ENCODE measurements at places on chromosomes 7 and 10.
A peak's percentile ranks its signal among the peaks of the same experiment; 100 is the strongest.

GRCh38 chr7:43781726-43782607, 23.5 kb downstream of the BLVRA start:
- no peak for DNase-seq

DNA sequence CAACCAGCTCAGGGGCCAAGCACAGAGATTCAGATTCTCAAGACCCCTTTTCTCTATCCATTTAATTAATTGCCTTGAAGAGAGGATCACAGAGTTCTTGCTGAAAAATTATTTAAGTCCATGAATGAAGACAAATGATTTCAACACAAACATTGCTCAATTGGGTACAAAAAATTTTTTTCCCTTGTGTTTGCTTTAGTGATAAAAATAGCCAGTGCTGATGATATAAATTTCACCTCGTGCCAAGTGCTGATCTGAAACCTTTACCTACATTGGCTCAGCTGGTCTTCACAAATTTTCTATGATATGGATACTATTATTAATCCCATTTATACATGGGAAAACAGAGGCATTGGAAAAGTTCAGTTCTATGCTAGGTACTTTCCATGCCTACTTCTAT, 377.1 kb downstream of the NRG3 start:
- DNase-seq, result no peak

GRCh38 chr7:111532625-111533024, 29.7 kb downstream of the IMMP2L start:
- no peak for DNase-seq

DNA sequence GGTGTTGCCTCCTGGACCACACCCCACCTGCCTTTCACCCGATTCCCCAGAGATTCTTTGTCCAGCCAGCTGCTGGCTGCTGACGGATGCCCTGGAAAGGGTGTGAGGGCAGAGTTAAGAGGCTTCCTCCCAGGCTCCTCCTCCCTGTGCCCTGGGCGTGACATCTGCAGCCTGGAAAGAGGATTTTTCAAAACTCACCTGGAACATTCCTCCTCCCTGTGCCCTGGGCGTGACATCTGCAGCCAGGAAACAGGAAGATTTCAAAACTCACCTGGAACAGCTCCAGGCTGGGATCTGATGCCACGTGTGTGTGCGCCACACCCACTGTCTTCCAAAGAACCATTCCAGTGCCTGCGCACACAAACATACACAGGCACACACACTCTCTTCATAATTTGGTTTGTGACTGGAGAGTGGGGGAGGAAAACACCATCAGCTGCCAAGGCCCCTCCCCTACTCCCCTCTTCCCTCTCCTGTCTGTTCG, 5.2 kb downstream of the MARVELD1 start:
- DNase-seq, result peak; percentile 80

DNA sequence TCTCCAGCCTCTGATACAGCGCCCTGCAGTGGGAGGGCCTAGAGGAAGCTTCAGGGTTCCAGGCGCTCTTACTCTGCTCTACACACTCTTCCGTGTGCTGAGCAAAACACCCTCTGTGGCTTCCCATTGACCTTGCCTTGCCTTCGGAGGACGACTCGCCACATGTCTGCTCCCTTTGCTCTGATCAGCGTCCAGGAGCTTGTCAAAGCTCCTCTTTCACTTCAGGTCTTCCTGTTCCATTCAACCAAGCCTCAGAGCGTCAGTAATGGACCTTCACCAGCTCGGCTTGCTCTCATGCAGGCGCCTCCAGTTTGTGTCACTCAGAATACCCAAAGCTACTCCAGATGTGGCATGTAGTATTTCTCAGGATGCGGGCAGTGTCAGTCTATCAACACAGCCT, 173.9 kb downstream of the ARID5B start:
- DNase-seq, result no peak

- peak; percentile 15 for DNase-seq
Measured at GRCh38 chr7:27183682-27184336, 1.2 kb downstream of the HOXA11 start.

- no peak for DNase-seq
Measured at GRCh38 chr10:25047591-25048301, 31.3 kb downstream of the THNSL1 start.

- no peak for DNase-seq
Measured at GRCh38 chr7:137871170-137871915, 24.6 kb upstream of the DGKI start.

- no peak for DNase-seq
Measured at GRCh38 chr10:128568041-128568440, 441.8 kb upstream of the MKI67 start.

DNA sequence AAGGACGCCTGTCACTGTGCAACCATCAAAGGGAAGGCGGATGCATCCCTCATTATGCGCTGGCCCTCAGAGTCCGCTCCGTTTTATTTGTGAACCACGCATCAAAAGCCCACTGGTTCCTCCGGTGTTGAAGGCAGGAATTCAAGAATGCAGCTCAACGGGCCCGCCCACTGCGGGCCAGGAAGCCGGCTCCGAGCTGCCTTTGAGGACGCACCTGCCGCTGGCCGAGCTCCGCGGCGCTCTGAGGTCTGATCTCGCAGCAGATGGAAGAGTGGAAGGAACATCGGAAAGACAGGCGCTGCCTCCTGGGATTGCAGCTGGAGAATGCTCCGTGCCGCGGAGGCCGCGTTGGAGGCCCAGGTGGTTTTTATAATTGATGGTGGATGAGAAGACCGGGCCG, 56.9 kb upstream of the ADGRA1 start:
- no peak for DNase-seq

DNA sequence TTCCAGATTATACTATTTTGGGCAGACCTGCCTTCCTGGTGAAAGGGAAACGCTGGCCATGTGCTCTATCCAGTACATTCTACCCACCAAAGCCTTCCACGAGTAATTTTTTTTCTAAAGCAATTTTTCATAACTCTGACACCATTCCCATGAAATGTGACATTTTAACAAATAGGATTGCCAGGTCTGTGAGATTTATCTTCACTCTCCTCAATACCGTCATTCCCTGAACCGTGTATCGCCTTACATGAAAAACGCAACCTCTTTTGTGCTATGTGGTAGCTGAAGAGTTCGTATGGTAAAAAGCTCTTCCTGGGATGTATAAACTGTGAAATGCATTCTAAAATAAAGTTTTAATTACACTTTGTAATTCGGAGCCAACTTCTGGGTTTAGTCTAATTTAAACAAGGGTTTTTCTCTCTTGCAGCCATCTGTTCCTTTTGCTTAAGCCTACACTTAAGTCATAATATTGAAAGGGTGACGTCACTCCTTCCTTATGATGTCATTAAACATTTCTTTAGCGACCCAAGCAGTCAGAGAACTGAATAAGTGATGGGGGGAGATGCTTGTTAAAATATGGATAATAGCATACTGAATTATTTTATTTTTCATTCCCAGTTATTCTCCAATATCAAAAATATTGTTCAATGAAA, 27.7 kb downstream of the C1QL3 start:
- DNase-seq, result no peak

DNA sequence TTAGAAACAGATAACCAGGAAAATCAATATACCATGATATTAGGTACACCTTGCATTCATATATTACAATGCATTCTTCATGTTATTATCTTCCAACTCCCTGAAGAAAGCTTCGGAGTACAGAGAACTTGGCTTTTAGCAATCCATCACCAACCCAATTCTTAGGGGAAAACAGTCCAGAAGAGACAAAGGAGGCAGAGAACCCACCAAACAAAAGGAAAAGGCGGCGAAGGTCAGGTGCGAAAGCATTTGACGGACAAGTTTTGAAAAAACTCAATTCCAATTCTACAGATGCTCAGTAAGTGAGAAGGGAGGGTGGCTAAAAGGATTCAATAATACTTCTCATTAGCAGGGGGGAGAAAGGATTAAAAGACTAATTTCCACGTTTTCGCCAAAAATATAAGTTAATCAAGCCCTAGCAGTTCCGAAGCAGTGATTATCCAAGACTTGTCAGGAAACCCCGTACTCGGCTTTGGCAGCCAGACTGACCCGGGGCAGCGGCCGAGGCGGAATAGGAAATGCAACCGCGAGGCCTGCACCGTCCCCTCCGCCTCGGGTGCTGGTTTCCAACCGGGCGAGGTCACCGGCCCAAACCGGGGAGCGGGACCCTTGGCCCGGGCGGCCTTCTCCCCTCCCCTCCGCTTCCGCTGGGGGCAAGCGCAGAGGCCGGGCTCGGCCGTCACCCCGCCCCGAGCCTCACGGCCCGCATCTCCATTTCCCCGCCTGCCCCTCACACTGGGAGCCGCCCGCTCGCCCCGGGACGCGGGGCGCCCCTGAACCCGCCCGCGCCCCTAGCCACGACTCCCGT, 747 bp downstream of the GDI2 start:
- no peak for DNase-seq

GRCh38 chr7:99111591-99111990, 32.3 kb downstream of the SMURF1 start:
- DNase-seq, result no peak

DNA sequence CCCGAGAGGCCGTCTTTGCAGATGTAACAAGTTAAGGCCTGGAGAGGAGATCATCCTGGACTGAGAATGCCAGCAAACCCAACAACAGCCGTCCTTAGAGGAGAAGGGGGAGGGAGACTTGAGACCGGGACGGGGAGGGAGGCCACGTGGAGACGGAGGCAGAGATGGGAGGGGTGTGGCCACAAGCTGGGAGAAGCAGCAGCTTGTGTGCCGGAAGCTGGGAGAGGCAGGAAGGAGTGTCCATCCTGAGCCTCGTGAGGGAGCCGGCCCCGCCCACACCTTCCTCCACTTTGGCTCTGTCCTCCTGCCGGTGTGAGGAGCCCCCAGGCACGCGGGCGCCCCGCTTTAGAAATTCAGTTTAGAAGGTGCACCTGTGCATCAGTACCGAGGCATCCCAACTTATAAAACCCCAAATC, 95.7 kb downstream of the DNAJB6 start:
- DNase-seq, result no peak

- no peak for DNase-seq
Measured at GRCh38 chr10:123213192-123213591, 59.0 kb downstream of the BUB3 start.

- DNase-seq, result no peak
Measured at GRCh38 chr7:37341033-37341630, 107.5 kb downstream of the ELMO1 start.

GRCh38 chr7:69448071-69448470, 150.2 kb upstream of the AUTS2 start:
- DNase-seq, result peak; percentile 12

GRCh38 chr10:58698777-58699356, 186.2 kb downstream of the BICC1 start:
- no peak for DNase-seq

DNA sequence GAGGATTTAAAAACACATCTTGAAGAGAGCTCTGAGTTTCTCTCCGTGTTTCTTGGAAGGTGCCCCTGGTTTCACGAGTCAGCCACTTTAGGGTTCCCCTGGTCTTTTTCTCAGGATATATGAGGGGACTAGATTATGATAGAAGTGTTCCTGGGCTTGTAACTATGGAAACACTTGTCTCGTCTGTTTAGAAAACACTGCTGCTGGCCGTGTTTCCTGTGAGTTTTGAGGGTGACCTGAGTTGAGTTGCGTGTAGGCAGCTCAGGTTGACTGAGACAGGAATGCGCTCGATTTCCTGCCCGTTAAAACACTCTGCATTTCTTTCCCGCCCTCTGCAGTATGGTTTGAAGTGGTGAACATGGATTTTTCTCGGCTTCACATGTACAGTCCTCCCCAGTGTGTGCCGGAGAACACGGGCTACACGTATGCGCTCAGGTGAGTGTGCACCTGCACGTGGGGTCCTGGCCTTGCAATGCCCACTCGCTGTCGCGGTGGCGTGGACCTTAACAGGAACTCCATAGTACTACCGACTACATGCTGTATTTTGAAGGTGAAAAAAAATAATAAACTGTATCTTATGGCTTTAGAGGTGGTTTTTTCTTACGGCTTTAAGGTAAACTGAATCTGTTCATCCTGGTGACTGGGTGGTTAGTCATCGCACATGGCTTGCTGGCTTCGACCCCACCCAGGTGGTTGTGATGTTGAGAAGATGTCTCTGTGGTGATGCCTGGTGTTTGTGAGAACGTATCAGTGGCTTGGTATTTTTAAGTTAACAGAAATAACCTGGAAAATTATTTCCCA, at the start of gene SUN1:
SUN1 (plus strand) TSS at position 310 of the 801 bp plus-strand sequence; CDS start at position 359, 49 bp downstream.
- no peak for DNase-seq

DNA sequence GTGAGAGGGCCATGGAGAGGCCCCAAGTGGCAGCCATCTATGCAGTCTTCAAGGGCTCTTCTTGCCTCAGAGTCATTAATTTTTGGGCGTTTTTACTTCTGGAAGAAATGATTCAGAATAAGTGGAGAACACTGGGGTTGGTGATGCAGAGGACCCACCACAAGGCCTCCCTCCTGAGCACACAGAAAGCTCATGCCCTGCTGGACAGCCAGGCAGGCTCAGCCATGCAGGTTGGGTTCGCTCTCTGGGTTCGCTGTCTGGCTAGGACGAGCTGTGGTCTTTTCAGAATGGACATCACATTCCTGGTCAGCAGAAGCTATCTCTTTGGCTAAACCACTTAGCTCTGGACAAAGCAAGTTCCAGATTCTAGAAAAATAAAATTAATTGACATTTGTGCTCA, 480.8 kb downstream of the RPS24 start:
- no peak for DNase-seq

DNA sequence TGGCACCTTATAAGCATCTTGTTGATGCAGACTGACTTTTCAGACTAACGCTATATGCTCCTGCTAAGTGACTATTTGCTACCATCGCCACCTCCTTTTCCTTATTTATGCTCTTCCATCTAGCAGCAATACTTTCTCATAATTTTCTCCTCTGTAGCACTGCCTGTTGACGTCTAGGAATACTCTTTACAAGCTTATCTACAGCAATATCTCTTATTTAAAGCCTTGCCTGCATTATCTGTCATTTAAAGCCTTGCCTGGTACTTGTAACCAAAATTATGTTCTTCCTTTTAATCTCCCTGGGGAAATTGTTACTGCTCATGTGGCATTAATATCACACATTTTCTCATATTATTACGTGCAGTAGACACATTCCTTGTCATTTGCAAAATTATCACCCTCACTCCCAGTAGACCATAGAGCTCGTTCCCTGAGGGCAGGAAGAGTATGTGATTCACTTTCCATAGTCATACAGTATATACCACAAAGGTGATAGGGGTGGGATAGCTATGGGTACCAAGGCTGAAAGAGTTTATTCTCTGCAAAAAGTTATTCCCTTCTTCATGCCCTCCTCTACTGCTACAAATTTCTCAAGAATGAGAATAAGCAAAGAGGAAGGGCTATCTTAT, 359.7 kb upstream of the PCDH15 start:
- no peak for DNase-seq

DNA sequence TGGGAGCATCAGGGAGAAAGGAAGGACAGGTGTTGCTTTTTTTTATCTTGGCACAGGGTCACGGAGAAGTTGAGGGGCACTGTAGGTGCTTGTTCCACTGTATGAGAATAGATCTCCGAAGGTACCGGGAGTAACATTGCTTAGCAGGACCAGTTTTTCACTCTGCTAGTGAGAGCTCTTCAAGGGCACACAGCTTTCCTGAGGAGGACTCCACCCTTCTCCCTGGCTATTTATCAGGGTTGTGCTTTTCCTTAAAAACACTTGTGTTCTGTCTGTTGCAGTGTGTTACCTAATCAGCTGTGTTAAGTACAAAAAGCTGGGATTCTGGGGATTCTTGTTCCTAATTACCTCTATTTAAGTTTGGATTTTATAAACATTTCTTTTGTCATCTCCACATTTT, 160.5 kb downstream of the SND1 start:
- no peak for DNase-seq

- no peak for DNase-seq
Measured at GRCh38 chr10:17951868-17952371, at the start of gene SLC39A12. Gene SLC39A12, plus strand, starts transcription at chr10:17951918. Its CDS starts 1,359 bp downstream, at chr10:17953277.
